Sigmoid colon (tissue), 7 donors: ENCODE measurements at places on chromosomes 16 and 17. TPM values are rescaled to one million over a fixed set of nuclear protein-coding genes. Genes with fewer than 3 reads are reported as not detected.

- DNase-seq, result peak; percentile 61
Observed at GRCh38 chr17:142102-142661, 4.8 kb downstream of the SCGB1C2 start.

DNA sequence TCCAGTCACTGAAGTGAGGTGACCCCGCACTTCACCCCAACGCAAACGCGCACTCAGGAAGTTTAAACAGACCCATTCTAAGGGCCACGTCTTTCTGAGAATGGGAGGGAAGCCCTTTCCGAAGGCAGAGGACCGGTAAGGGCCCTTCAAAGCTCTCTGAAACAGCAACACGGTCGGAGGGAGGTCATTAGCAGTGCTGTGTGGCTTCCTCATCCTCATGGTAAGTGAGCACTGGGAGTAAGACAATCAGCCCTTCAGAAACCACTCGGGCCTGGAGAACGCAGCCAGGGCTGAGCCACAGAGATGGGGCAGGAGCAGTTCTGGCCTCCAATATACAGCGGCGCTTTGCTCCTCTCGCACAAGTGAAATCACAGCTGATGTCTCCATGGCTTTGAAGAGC, 23.7 kb downstream of the SRL start:
- DNase-seq, result no peak

DNA sequence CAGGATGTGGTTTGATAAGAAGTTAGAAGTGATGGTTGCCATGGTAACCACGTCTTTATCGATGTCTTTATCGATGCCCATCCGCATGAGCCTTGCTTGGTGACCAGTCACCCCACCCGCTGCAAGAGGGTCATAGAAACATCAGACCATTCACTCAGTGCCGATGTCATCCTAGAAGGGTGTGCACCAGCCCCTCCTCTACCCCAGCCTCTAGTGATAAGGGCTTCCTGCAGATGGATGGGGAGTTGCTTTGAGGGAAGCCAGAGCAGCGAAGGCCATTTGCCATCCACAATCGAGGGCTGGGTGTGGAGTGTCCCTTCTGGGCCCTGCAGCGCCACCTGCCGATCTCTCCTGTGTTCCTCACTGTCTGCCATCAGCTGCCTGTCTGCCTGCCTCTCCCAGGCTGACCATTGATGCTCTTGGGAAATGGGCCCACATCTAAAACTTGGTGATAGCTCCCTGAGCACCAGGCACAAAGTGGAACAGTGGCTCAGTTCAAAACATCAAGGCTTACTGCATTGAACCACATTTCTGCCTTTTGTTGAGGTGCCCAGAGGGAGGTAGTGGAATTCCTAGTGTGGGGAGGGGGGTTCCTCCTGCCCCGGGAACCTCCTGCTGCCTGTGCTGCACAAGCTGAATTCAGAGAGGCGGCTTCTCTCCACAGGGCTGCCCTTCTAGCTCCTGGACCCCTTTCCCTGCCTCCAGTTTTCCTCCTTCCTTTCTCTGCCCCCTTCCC, 8.9 kb downstream of the CALB2 start:
- DNase-seq, result no peak

The MILR1 gene
- 6.5 TPM for total RNA-seq

The OR4D1 gene
- total RNA-seq, result not detected

GRCh38 chr17:41686281-41686680, 2.4 kb upstream of the EIF1 start:
- no peak for DNase-seq

The CCL4 gene
- 3.7 TPM for total RNA-seq

GRCh38 chr16:56389554-56389953, 35.8 kb downstream of the AMFR start:
- no peak for DNase-seq

DNA sequence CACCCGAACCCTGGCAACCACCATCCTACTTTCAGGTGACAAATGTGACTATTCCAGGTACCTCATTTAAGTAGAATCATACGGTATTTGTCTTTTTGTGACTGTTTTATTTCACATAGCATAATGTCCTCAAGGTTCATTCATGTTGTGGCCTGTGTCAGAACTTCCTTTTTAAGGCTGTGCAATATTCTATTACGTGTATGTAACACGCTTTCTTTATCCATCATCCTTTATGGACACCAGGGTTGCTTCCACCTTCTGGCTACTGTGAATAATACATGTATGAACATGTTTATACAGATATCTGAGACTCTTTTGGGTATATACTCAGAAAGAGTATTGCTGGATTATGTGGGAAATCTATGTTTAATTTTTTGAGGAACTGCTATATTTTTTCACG, 28.7 kb upstream of the RSL1D1 start:
- DNase-seq, result no peak

The SLC7A6 gene
- total RNA-seq, result 40.7 TPM

The IGF2BP1 gene
- total RNA-seq, result 0.36 TPM

- DNase-seq, result no peak
Observed at GRCh38 chr16:88078111-88078775, 127.0 kb downstream of the BANP start.

DNA sequence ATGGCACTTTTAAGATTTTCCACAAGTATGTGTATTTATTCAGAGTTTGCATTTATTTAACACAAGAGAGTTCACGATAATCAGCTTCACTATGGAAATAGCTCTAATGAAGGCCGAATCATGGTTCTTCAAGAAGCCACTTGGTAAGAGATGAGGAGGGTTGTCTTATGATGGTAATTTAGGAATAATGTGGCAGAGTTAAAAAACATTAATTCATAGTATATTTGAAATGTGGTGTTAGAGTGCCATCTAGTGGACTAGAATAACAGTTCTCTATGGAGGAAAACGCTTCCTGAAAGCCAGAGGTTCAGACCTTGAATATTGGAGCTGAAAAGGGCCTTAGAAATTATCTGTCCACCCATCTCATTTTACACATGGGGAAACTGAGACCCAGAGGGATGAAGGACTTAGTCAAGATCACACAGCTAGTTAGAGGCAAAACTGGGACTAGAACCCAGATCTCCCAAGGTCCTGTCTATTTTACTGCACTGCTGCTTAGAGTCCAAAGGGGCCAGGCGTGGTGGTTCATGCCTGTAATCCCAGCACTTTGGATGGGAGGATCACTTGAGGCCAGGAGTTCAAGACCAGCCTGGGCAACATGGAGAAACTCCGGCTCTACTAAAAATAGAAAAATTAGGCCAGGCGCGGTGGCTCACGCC, 33.8 kb upstream of the KPNB1 start:
- no peak for DNase-seq

DNA sequence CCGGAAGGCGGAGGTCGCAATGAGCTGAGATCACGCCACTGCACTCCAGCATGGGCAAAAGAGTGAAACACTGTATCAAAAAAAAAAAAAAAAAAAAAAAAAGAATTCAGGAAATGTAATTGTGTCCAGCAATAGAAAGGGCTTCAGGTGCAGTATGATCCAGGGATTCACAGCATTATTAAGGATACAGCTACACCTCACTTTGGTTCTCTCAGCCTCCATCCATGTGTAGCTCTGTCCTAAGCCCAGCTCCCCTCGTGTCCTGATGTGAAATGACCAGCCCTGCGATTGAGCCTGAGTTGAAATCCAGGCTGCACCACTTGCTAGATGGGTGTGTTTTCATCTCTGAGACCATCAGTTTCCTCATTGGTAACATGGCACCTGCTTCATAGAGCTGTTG, 3.0 kb downstream of the SLC5A10 start:
- no peak for DNase-seq

The ITGB4 gene
- 17.6 TPM for total RNA-seq

GRCh38 chr16:57982385-57982784, 11.5 kb upstream of the CNGB1 start:
- no peak for DNase-seq

DNA sequence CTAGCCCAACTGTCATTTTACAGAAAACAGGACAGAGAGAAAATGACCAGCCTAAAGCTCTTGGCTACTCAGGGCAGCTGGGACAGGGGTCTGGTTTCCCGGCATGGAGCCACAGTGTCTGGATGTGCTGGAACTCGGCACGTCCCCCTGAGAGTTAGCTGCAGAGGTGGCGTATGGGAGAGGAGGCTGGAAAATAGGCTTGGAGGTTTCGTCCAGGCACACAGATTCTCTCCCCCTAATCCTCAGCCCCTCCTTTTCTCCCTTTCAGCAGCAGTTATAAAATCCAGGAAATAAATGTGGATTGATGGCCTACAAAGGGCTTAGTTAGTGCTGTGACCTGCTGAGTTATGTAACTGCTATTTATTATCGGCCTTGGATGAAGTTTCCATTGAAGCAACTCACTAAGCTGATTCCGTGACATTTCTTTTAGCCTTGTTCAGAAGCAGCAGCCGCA, 89.5 kb upstream of the TOB1 start:
- DNase-seq, result no peak

- no peak for DNase-seq
Observed at GRCh38 chr17:18920911-18921441, 31.0 kb upstream of the SLC5A10 start.

DNA sequence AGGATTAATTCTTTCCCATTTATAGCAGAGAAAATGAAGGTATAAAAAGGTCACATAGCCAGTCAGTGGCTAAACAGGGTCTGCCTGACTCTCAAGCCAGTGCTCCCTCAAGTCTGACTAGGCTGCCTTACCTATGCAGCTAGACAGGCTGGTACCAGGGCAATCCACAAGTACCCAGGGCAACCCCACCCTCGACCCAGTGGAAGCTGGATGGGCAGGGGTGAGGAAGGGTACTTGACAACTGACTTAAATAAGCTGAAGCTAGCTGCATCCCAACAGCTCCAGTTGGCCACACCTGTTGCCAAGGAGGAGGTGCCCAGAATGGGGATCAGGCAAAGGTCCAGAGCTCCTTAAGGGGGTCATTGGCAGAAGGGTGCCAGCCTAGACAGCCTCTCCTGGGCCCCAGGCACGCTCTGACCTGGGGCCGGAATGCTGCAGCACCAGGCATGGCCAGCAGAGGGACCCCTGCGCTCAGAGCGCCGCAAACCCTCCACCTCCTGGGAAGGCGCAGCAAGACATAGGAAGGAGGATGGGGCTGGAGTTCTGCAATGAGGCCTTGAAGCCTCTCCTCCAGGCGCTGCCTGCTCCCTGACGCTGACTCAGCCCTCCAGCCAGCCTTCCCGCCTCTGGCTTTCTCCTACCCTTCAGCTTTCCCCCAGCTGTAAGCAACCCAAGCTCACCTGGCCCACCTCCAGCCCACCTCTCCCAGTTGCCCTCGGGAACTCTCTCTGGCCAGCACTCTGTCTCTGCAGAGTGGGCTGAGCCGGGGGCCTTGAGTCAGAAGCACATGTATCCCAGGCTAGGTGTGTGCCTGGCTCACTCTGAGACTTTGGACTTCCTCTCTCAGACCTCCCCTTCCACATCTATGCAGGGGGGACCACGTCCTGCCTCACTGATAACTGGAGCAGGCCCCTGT, 28.8 kb downstream of the MPP2 start:
- peak; percentile 87 for DNase-seq

The KCNJ2 gene
- 2.1 TPM for total RNA-seq

GRCh38 chr16:11497851-11498289, 88.8 kb downstream of the LITAF start:
- DNase-seq, result no peak

DNA sequence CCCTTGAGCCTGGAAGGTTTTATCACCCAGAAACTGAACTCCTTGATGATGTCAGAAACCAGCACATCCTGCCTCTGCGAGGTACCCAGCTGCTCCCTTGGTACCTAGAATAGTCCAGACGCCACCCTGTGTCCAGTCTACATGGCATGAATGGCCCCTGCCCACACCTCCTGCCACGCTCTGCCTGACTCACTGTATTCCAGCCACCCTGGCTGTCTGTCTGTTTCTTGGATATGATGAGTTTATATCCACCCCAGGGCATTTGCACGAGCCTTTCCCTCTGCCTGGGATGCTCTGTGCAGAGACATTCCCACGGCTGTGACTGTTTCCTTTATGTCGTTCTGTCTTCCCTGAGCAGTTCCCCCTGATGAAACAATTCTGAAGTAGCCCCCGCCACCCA, 68.7 kb downstream of the CRISPLD2 start:
- no peak for DNase-seq

DNA sequence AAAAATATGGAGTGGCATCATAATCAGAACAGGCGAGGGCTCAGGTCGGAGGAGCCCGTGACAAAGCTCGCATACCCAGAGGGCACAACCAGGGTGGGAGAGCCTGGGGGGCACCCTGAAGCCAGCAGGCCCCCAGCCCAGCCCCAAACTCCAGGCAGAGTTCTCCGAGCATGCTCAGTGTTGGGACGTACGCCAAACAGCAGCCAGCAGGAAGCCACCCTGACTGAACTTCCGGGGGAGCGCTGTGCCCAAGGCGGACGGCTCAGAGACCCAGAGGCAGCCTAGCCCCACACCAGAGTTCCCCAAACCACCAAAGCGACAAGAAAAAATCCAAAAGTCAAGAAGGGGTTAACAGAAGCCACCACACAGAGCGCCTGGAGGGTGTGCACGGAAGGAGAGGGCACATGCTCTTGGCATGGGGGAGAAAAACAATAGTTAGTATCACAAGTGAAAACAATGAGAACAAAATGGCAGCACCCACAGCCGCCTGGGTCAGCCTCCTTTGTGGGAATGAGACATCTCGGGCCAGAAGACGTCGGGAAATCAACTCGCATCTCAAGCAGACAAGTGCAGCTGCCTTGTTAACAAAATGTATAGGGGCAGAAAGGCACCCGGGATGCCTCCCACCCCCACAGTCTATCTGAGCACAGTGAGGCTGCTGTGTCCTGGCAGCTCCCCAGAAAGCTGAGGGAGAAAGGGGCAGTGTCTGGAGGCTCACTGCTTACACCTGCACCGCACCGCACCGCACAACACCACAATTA, 11.9 kb downstream of the EXOC7 start:
- DNase-seq, result no peak

GRCh38 chr16:67443265-67443664, 12.3 kb downstream of the HSD11B2 start:
- peak; percentile 94 for DNase-seq

The JPH3 gene
- 0.16 TPM for total RNA-seq

DNA sequence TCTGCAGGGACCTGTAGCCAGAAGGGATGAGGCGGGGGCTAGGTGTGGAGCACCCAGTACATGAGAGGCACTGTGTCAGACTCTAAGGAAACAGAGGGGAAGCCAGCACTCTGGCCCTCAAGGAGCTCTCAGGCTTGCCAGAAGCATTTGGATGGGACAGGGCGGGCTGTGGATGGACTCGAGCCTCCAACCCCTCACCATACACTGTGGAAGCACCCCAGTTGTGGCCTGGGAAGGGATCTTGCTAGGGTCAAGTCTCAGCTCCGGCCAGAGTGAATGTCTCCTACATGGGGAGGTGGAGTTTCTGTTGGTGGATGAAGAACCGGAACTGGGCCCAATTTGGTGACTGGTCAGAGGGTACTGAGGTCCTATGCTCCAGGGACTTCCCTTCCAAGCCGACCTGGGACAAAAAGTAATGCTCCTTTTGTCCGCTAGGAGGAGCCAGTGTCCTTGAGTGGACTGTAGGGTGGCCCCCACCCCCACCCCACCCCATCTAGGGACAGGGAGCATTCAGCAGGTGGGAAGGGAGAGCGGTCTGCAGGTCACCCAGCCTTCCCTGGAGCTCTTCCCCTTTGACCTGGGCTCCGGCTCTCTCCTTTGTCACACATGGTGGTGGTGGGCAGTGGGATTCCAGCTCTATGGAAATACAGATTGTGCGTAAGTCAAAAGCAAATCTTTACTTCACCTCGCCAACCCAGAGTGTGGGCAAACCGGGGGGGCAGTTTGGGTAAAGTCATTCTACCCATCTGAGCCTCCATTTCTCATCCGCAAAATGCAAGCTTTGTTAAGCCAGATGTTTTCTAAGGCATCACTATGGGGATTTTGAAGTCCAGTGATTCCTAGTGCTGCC, 20.4 kb upstream of the PHB1 start:
- no peak for DNase-seq

GRCh38 chr17:8475227-8475626, 39.5 kb downstream of the NDEL1 start:
- DNase-seq, result no peak

GRCh38 chr17:9032583-9032982, 11.3 kb downstream of the NTN1 start:
- no peak for DNase-seq

The MT3 gene
- total RNA-seq, result 9.6 TPM

The DNAAF8 gene
- total RNA-seq, result 0.36 TPM

The ZFP3 gene
- 5.4 TPM for total RNA-seq
